ENCODE measurements at places on chromosomes 1 and 21.

GRCh38 chr1:29309075-29309474 lies 72.8 kb downstream of the PTPRU start:
- no peak for DNase-seq

DNA sequence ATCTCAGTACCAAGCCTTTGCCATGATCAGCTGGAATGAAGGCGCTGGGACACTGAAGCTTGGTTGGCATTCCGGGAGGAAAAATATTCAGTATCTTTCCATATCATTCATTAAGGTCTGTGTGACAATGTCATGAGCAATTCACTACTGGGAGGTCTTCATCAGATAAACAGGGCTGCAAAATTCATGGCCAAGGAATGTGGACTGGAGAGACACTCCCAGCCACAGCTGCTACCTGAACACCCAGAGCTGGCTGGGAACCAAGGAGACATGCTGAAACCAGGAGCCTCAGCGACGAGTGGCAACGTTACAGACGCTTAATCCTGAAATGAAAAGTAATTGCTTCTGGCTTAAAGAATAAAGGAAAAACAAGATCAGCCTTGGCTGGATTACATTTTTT lies 30.6 kb upstream of the DDAH1 start:
- no peak for DNase-seq

DNA sequence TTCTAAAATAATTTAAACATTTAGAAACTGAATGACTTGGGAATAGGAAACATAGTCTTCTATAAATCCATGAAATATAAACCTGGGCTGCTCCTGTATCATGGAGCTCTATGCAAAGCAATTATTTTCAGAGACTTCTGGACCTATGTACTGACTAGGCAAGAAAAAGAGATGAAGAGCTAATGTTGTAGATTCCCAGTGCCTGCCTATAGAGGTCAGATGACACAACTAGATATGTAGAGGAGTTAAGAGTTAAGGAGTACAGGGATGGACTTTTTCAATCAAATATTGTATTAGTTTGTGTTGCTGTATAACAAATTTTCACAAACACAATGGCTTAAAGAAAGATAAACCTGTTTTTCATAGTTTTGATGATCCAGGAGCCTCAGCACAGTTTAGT lies 1434.5 kb downstream of the KCNT2 start:
- no peak for DNase-seq

GRCh38 chr1:168626326-168626725 lies 49.9 kb downstream of the XCL1 start:
- DNase-seq = no peak

- DNase-seq = no peak
Measured at GRCh38 chr1:224720216-224720615, 104.1 kb downstream of the CNIH3 start.

- DNase-seq = no peak
Measured at GRCh38 chr1:51861669-51862068, 16.9 kb downstream of the NRDC start.

GRCh38 chr1:161013131-161013487 lies 7.8 kb downstream of the F11R start:
- no peak for DNase-seq

GRCh38 chr1:116310180-116310579 lies 62.9 kb upstream of the ATP1A1 start:
- DNase-seq = no peak

GRCh38 chr21:38139380-38140168 lies 117.2 kb upstream of the KCNJ15 start:
- no peak for DNase-seq

DNA sequence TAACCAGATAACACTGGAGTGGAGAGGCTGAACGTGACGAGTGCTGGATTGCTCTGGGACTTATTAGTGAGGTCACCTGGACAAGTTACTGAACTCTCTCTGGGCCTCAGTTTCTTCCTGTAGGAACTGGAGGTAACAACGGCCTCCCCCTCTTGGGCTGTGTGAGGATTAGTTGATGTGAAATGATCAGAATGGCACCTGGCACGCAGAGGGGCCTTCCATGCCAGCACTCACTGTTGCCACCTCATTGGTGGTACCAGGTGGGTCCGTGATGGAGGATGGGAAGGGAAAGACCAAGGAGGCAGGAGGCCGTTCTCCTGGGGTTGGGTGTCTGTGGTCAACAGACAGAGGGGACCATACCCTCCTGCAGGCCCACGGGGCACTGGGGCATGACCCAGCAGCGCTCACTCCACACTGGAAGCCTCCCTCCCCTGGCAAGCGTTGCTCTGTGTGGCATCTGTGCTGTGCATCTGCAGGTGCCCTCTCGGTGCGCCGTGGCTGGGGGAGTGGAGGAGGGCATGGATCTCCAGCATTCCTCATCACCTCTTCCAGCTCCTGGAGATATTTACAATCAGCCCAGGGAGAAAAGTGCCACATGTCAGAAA lies 349.5 kb upstream of the VAMP3 start:
- DNase-seq = no peak

DNA sequence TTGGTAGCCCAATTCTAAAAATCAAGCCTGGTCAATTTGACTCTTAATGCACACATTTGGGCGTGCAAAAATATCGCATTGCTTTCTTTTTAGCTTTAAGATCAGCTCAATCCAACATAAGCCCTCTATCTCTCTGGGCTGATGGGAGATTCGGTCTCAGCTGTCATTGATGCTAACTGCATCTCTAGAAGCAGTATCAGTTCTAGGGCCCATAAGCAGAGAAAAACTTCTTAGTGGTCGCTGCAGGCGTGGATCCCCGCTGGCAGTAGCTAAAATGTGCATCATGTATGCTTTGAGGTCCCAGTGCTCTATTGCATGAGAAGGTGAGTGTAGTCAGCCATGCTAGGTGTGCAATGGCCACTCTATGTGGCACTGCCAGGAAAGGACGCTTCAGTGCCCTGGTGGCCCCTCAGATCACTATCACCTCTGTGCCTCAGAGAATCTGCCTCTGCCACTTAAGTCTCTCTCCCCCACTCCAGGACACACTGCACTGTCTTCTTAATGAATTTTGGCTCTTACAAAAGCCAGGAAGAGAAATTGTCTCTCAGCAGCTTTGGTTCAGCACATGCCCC lies 79.7 kb upstream of the GADD45A start:
- no peak for DNase-seq

- DNase-seq = no peak
Measured at GRCh38 chr1:180168786-180169639, 14.3 kb downstream of the QSOX1 start.

DNA sequence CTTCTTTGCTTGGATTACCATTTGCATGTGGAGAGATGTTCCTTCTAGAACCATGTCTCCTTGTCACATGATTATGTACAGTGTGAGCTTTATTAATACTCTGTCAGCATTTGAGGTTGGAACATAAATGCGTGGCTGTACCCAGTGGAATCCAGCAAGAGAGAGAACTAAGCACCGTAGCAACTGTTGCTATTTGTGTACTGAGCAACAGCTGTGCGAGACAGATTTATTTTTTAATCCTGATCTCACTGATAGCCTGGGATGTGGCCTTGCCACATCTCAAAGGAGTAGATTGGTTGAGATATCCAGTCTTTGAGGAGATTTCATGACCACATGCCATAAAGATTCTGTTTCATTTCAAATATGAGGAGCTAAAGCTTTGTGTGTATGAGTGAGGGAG lies 43.4 kb downstream of the KIF1B start:
- DNase-seq = no peak

DNA sequence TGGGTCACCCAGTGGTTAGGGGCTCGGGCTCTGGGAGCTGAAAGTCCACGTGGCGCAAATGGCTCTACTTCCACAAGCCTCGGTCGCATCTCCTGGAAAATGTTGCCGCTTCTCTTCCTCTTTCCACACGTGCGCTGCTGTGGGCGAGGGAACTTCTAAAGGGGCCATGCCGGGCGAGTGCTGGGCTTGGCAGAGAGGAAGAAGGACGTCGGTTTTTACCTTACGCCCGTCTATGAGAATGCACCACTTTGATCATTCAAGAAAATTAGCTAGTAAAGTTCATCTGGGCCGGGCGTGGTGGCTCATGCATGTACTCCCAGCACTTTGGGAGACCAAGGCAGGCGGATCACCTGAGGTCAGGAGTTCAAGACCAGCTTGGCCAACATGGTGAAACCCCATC lies 10.4 kb downstream of the SLC45A1 start:
- DNase-seq = no peak

DNA sequence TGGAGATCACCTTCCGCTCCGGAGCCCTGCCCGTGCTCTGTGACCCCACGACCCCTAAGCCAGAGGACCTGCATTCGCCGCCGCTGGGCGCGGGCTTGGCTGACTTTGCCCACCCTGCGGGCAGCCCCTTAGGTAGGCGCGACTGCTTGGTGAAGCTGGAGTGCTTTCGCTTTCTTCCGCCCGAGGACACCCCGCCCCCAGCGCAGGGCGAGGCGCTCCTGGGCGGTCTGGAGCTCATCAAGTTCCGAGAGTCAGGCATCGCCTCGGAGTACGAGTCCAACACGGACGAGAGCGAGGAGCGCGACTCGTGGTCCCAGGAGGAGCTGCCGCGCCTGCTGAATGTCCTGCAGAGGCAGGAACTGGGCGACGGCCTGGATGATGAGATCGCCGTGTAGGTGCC lies 9.6 kb downstream of the SPATA46 start:
- no peak for DNase-seq

GRCh38 chr1:42922687-42923366 lies 35.8 kb downstream of the SLC2A1 start:
- no peak for DNase-seq

- DNase-seq = no peak
Measured at GRCh38 chr1:11746795-11747487, 11.0 kb downstream of the AGTRAP start.

- no peak for DNase-seq
Measured at GRCh38 chr1:238063454-238063853, 172.7 kb upstream of the ZP4 start.

DNA sequence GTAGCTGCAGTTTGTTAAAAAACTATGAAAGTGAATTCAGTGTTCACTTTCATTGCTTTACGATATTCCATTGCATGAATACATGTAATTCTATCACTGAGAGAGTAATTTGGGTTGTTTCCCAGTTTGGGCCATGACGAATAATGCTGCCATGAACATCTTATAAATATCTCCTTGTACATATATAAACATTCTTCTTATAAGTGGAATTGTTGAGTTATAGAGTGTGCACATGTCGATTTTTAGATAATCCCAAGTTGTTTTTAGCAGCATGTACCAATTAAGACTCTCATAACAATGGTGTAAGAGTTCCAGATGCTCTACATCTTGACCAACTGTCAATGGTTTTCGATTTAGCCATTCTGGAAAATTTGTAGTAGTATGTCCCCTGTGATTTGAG lies 40.9 kb downstream of the ALG6 start:
- DNase-seq = no peak

DNA sequence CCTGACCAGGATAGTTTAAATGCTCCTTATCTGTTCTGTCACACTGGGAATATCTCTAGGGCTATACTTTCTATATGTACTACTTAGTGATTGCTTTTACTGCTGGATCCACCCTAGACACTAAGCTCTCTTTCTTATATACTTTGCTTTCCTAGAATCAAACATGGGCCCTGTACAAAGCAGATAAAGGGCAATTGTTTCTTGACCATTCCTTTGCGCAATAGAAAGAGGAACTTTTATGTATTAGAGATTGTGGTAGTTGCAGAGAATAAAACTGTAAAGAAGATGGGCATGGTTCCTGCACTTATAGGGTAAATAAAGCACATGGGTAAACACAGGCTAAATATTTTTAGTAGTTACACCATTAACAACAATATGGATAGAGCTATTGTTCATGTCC lies 58.8 kb downstream of the ATP6V1G3 start:
- no peak for DNase-seq

- no peak for DNase-seq
Measured at GRCh38 chr1:75125161-75125726, 8.9 kb upstream of the LHX8 start.

- peak; percentile 24 for DNase-seq
Measured at GRCh38 chr1:91884459-91885212, 1.3 kb downstream of the TGFBR3 start.

GRCh38 chr1:77336729-77337128 lies 54.9 kb downstream of the AK5 start:
- DNase-seq = no peak

DNA sequence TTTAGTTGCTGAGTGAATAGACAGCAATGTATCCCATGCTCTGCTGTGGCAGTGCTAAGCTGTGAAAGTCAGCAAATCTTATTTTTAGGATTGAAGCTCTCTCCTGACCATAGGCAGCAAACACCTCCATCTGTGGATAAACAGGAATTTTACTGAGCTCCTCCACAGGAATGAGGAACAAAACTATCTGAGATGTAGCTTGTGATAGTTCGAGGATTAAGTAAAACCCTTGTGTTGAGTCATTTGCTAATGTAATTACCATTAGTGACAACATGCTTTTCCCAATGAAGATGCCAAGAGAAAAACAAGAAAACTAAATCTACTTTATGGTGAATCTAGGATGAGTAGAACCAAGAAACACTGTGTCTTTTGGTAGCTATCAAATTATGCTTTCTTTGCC lies 122.7 kb downstream of the CLEC20A start:
- no peak for DNase-seq

- DNase-seq = no peak
Measured at GRCh38 chr1:171310661-171311087, 3.3 kb upstream of the FMO4 start.

GRCh38 chr1:234614081-234614489 lies 4.1 kb upstream of the IRF2BP2 start:
- DNase-seq = no peak

GRCh38 chr1:1014799-1015681 lies 1.7 kb downstream of the ISG15 start:
- DNase-seq = no peak

DNA sequence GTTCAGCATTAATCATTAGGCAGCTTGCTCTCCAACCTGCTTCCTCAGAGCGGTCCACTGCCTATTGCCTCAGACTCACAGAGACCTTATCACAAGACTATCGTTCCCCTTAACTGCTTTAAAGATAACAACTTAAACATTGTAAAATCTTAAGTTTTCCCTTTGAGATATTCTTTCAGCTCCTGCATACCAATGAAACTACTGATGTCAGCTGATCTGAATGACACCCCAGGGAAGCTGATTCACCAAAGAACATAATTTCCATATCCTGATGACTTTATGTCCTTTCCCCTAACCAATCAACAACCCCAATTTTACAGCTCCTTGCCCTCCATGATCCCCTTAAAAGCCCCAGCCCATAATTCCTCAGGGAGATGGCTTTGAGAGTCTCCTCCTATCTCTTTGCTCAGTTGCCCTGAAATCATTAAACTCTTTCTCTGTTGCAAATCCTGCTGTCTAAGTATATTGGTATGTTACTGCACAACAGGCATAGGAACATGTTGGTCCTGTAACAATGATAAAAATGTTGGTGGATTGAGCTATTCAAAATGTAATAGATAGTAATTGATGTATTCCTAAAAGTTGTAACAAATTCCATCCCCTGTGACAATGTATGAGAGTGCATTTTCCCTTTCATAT lies 621.4 kb upstream of the RGS18 start:
- no peak for DNase-seq

GRCh38 chr1:9289090-9289534 lies 3.6 kb upstream of the SPSB1 start:
- DNase-seq = no peak

- no peak for DNase-seq
Measured at GRCh38 chr1:22651941-22652856, 837 bp upstream of the C1QB start.

- no peak for DNase-seq
Measured at GRCh38 chr21:35991131-35991530, 69.2 kb downstream of the SETD4 start.
